Suppressor macrophage (primary cell): ENCODE measurements at places on chromosomes 6 and 20.

GRCh38 chr6:143061597-143062385 is 1.1 kb downstream of the AIG1 start:
- peak; percentile 31 for DNase-seq

GRCh38 chr20:38065764-38066375 is 32.3 kb downstream of the RPRD1B start:
- DNase-seq, result no peak

- no peak for DNase-seq
These were observed 111.1 kb upstream of the SASH1 start for GRCh38 chr6:148231572-148231971.

- peak; percentile 47 for DNase-seq
These were observed 48.7 kb upstream of the FOXQ1 start for GRCh38 chr6:1263039-1263849.

GRCh38 chr20:22020201-22020600 is 314.7 kb downstream of the PAX1 start:
- DNase-seq, result no peak

GRCh38 chr20:17698384-17698783 is 1.4 kb upstream of the BANF2 start:
- no peak for DNase-seq

DNA sequence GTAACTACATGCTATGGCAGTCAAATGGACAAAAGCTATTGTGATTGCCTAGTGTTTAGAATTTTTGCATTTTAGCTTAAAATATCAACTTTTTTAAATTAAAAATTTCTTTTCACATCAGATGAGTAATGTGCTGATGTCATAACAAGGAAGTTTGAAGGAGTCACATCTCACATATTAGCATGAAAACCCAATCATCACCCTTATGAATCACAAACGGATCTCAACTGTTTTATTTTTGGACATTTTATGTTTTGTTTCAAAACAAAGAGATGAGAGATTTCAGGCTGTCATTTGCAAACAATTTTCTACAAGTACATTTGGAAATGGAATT is 53.6 kb upstream of the TRERF1 start:
- DNase-seq, result peak; percentile 11

DNA sequence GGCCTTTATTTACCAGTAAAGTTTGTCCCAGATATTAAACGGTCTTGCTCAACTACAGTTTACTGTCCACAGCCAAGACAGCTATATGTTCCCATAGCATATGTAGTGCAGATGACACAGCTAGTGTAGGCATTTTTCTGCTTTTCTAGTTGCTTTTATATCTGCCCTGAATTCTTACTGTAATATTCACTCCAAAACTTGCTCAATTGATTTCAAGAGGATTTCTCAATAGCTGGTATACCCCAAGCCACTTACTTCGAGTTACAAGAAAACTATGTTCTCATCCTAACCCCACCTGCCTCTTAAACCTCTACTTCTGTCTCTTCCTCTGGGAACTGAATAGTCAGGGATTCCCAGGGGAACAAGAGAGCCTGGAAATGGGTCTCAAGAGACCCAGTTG is 18.9 kb upstream of the ROS1 start:
- no peak for DNase-seq

- no peak for DNase-seq
These were observed 430.1 kb downstream of the MAFB start for GRCh38 chr20:40258931-40259330.

GRCh38 chr6:151236668-151237401 is 2.9 kb upstream of the AKAP12 start:
- no peak for DNase-seq

DNA sequence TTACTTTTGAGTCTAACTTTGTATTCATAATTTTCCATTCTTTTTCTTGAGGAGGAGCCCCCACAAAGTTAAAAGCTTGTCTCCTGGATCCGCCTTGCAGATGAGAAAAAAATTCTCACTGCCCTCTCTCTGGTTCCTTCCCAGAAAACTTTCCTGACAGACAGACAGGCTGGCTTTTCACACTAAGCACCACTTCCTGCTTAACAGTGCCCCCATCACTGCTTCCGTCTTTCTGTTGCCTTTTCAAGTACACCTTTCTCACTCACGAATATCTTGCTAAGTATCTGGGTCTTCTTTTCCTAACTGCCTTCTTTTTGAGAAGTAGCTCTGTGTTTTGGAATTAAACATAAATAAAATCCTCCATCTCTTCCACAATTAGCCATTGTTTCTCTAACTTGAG is 19.8 kb upstream of the LMBRD1 start:
- peak; percentile 2 for DNase-seq
